NCI-H1048 (cell line): ENCODE measurements at places on chromosomes 11 and 22.

DNA sequence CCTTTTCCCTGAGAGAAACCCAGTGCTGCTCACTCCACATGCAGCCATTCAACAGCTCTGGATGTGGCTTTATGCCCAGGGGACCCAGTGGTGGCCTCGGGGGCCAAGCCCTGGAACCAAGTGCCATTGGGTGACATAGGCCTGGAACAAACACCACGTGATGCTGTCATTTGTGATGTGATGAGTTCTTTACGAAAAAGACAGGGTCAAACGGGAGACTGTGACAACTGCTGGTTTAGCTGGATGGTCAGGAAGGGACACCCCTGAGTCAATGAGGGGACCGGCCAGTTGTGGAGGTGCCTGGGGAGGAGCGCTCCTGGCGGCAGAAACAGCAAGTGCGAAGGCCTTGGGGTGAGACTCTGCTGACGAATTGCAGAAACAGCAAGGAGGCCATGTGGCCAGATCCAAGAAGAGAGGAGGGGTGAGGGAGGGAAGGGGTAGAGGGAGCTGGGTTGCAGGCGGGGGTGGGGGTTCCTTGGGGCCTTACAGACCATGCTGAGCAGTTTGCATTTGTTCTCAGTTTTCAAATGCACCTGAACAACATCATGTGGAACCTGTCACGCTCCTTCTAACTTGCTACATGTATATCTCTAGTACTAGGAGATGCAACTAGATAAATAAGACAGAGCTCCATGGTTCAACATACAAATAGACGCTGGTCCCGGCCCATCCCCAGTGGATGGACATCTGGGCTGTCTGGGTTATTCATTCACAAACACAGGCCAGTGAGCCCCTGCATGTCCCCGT, 56.1 kb downstream of the IGLL5 start:
- DNase-seq: no peak

GRCh38 chr11:15006139-15006759, 34.1 kb upstream of the CALCA start:
- no peak for DNase-seq

DNA sequence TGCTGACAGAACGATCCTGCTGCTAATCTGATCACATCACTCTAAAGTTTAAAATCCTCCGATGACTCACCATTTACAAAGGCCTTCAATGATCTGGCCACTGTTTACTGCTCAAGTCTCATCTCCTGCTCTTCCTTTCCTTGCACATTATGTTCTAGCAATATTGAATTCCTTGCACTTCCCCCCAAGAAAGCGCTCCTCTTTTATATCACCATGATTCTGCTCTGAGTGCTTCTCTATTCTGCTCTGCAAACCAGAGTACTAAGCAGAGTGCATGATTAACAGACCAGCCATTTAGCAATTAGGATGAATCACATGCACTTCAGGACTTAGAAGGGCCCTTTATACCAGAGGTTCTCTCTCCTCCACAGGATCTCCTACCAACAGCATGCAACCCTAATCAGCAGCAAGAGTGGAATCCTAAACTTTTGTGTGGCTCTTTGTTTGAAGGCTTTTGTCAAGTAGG, 1122.8 kb upstream of the CCDC90B start:
- no peak for DNase-seq

DNA sequence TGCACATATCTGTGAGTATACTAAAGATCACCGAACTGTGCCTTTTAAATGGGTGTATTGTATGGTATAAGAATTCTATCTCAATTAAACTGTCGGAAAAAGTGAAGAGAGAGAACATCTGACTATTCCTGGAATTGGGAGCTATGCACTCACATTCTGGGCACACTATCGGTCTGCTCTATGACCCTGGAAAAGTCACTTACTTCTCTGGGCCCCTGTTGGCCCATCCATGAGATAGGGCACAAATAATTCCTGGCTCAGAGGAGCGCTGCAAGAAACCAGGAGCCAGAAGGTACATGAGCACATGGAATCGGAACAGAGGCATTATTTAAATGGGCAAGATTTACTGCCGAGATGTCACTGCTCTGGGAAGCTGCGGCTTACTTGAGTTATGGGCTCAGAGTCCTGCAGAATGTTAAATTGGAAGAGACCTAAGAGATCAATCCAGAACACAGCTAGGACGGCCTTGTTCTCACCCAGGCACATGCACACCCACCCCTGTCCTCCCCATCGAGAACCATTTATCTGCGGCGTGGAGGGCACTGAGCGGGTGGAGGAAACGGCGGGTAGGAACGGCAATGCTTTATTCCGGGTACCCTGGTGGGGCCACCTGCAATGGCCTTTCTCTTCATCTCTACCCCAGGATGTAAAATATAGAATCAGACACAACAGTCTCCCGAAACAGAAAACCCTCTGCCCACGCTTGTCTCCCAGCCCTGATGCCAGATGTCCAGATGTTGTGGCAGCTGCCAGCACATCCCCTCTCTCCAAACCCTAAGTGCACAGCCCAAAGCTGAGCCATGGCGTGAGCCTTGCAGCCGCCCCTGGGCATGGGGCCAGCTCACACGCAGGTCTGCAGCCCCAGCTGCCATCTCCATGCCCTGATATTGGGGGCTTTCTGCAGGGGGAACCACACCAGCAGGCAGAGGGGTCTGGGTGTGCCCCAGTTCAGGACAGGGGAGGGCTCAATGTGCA, 142.4 kb downstream of the DSCAML1 start:
- no peak for DNase-seq

DNA sequence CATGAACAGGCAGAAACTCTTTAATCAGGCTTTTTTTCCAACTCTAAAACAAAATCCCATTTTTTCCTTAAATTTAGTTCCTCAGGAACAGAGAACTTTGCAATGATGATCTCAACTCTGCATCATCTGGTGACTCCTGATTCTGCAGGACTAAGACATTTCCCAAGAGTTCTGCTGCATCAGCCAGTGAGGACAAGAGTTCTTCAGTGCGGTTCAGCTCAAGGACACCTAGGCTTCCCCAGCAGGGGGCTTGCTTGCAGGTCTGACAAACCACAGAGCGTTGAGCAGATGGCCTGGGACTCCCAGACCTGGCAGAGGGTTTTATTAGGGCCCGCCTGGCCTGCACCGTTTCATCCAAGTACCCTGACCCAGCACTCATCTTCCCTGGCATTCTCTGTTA, 6.4 kb downstream of the CDCA5 start:
- no peak for DNase-seq

- DNase-seq: no peak
Observed at GRCh38 chr11:45647786-45648185, 17.6 kb downstream of the CHST1 start.

- no peak for DNase-seq
Observed at GRCh38 chr22:33192156-33192555, 134.0 kb upstream of the SYN3 start.

- DNase-seq: no peak
Observed at GRCh38 chr11:84564180-84564866, 1062.8 kb downstream of the DLG2 start.

DNA sequence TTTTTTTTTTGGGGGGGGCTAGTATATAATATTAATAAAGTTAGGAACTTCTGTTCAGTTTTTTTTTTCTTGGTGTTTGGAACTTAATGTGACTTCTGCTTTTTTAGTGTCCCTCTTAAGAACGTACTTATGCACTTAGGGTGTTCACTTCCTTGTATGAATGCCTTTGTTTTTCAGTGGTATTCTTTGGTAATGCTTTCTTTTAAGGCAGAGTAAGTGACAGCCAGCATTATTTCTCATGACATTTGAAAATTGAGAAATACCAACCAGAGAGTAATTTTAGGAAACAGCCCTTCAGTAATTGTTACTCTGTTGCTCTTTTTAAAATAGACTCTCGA, 2.4 kb downstream of the GRK3 start:
- DNase-seq: no peak

- DNase-seq: no peak
Observed at GRCh38 chr22:43479962-43480361, 68.1 kb downstream of the MPPED1 start.

DNA sequence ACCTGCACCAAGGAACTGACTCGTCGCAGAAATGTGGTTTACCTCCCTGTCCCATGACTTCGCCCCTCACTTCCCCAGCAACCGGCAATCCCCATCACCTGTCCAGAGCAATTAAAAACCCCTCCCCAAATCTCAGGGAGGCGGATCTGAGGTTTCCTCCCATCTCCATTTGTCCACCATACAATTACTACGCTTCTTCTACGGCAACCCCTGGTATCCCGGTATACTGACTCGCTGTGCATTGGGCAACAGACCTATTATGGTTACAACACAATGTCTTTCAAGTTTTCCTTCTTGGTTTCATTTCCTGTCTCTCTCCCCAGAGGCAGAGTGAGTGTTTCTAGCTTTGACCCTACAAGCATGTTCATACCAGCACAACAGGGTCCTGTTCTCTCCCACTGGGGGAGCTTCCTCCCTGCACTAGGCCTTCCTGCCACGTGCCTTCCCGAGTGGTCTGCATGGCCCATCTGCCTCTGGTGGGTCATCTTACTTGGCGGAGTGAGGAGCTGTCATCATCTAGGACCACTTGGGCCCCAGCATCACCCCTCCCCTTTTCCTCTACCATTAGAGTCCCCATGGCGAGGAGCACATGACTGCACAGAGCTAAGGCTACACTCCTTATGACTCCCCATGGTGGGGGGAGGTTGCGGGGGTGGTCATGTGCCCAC, 30.3 kb upstream of the NAP1L4 start:
- DNase-seq: no peak

DNA sequence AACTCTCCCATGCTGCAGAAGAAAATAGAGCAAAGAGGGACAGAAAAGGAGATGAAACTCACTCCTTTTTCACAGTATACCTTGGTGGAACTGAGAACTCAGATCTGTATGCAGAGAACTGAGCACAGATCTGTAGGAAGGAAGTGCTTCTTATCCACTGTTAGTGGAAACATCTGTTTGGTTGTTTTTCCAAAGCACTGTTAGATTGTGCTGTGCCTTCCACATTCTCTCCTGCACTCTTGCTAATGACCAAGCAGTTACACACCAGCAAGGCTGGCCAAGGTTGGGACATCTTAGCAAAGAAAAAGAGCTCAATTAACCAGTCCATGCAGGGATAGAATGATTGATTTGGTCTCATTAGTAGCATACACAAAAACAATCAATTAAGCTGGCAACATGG, 20.1 kb upstream of the SIK2 start:
- no peak for DNase-seq

GRCh38 chr11:117510646-117511045, 183.0 kb downstream of the CEP164 start:
- DNase-seq: no peak

DNA sequence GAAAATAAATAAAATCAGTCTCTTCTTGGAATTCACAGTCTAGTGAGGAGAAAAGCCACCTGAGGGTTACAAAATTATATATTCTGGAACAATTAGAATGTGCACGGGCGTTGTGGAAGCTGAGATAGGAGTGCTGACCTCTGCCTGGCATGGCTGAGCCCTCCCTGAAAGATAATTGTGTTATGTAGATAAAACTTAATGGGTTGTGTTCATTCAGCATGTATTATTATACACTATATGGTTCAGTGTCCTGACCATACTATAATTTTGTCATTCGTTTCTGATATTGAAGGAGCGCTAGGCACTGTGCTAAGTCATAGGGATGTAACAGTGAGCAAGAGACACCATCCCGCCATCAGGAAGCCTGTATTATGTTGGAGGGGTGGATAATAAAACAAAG, 3.7 kb downstream of the ACAT1 start:
- DNase-seq: no peak

- DNase-seq: no peak
Observed at GRCh38 chr11:69292221-69292648, 1.7 kb upstream of the MYEOV start.

GRCh38 chr11:64660706-64661105, 62.3 kb downstream of the NRXN2 start:
- no peak for DNase-seq

DNA sequence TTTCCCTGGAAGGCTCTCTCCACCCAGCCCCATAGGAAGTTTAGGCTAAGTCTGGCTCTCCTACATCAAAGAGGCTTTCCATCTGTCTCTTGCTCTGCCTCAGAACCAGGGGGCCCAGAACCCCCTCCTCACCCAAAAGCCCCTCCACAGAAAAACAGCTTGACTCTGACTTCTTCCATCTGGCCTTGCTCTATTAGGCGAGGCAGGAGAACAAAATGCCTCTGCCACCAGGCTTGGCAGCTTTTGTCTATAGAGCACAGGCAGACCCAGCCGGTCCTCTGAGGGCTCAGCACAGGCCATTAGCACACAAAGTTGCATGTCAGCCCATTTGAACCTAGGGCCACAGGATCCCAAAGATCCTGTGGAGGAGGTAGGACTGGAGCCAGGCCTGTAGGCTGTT, 75.7 kb upstream of the SUSD2 start:
- DNase-seq: no peak

DNA sequence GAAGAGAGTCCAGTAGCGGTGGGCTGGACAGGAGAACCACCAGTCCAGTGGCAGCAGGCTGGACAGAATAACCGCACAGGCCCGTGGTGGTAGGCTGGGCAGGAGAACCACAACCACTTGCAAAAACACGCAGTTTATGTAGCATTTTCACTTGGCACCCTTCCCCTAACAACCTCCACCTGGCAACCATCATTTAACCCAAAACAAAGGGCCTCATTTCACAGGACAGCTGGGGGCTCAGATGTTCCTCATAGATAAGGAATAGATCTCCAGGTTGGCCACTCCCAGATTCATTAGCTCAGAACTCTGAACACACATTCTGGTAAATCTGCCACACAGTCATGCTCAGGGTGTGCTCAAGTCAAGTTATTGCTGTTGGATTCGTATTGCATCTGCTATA, 41.2 kb downstream of the SYTL2 start:
- DNase-seq: no peak
